IPS DF 6.9 (cell line): ENCODE measurements at places on chromosomes 6 and 20.
A peak's percentile ranks its signal among the peaks of the same experiment; 100 is the strongest.

GRCh38 chr20:40765814-40766480, 76.9 kb upstream of the MAFB start:
- no peak for DNase-seq

- DNase-seq = no peak
Measured at GRCh38 chr6:19394051-19394450, 443.1 kb upstream of the ID4 start.

- DNase-seq = peak; percentile 11
Measured at GRCh38 chr6:55875400-55875799, at the start of gene BMP5. Gene BMP5 (minus strand): TSS chr6:55875590. CDS start chr6:55874865, 725 bp downstream.

DNA sequence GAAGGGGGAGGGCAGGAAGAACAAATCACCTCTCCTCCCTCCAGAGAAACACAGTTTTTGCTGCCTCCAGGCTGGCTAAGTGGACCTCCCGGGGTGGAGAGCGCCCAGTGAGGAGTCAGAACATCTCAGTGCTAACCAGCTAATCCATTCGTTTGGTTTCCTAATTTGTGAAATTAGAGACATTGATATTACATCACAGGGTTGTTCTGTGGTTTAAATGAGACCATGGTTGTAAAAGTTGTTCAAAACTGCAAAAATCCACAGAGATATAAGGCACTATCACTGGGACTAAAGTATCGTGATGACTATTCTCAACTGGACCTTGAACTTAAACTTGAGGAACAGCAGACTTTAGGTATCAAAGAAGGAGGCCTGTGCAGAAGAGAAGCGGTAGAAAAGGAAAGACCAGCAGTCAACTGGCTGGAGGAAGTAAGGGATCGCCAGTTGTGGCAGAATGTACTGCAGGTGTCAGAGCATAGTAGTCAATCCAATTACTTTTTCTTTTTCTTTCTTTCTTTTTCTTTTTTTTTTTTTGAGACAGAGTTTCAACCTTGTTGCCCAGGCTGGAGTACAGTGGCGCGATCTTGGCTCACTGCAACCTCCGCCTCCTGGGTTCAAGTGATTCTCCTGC, 33.9 kb downstream of the RIPOR2 start:
- no peak for DNase-seq

DNA sequence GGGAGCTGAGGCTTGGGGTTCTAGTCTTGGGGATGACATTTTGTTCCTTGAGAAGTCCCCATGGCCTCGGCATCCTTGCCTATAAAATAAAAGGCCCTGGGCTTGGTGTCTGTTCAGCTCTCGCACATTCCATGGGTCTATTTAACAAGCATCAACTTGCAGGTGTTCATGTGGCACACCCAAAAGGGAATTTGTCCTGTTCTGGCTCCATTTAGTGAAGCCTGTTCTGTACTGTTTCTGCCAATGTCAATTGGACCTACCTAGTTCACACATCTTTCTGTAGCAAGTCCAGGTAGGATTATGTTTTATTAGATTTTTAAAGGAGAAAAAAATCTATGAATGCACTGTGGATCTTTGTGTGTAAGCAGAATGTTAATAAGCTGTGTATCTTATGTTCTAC, 262.0 kb downstream of the HIVEP2 start:
- no peak for DNase-seq

DNA sequence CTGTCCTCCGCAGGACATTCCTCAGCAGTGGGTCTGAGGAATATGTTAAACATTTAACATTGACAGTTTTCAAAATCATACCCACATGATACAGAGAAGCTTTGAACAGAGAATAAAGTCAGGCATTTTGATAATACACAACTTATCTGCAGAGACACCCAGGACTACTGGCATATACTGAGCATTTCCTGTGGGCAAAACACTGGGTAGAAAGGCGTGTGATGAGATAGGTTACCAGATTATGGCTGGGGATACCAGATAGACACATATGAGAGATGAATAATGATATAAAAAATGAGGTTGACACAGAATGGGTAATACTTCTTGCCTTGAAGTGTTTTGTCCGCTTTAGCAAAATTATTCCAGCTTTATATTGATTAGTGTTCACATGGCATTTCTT, 31.4 kb upstream of the TRIM26 start:
- DNase-seq = no peak

DNA sequence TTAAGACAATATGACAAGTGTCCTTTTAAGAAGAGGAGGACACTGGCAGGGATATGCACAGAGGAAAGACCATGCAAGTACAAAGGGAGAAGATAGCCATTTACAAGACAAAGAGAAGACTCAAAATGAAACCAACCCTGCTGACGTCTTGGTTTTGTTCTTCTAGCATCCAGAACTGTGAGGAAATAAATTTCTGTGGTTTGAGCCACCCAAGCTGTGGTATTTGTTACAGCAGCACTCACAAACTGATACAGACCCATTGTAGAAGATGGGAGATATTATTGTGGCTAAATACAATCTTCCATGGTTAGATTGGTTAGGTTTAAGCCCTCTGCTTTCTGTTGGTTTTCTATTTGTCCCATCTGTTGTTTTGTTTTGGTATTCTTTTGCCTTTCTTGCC, 88.6 kb upstream of the SLC35F1 start:
- DNase-seq = no peak

- DNase-seq = no peak
Measured at GRCh38 chr6:84524636-84525035, 239.8 kb downstream of the TBX18 start.

DNA sequence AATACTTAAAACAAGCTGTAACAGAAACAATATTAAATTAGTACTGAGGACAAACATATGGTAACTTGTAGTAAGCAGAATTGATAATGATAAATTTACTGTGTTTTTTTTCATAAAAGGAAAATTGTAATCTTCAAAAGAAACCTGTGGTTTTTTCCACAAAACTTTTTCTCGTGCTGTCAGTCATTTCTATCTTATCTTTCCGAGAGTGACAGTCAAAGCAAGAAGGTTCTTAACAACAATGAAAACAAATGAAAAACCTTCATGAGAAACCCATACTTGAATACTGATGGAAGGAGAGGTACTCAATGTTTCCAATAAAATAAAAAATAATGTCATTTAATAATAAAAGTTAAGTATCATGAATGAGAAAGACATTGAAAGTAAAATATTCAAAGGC, 174.0 kb downstream of the TBC1D32 start:
- DNase-seq = no peak

DNA sequence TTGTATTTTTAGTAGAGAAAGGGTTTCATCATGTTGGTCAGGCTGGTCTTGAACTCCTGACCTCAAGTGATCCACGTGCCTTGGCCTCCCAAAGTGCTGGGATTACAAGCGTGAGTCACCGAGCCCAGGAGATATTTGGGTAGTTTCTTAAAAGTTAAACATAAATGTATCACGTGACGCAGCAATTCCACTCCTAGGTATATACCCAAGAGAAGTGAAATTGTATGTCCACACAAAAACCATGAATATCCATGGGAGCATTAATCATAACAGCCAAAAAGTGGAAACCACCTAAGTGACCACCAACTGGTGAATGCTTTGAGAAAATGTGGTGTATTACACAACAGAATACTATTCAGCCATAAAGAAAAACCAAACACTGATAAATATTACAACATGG, 164.8 kb downstream of the MRPL14 start:
- no peak for DNase-seq

GRCh38 chr6:84078335-84078734, 44.8 kb downstream of the MRAP2 start:
- no peak for DNase-seq

- no peak for DNase-seq
Measured at GRCh38 chr6:127406122-127406521, 53.1 kb downstream of the KIAA0408 start.

GRCh38 chr6:152848919-152849318, 98.3 kb downstream of the VIP start:
- DNase-seq = no peak
